ENCODE measurements at places on chromosomes 3 and 15.
A peak's percentile ranks its signal among the peaks of the same experiment; 100 is the strongest.

GRCh38 chr15:86630946-86631345 lies 551.3 kb downstream of the AGBL1 start:
- DNase-seq, result no peak

DNA sequence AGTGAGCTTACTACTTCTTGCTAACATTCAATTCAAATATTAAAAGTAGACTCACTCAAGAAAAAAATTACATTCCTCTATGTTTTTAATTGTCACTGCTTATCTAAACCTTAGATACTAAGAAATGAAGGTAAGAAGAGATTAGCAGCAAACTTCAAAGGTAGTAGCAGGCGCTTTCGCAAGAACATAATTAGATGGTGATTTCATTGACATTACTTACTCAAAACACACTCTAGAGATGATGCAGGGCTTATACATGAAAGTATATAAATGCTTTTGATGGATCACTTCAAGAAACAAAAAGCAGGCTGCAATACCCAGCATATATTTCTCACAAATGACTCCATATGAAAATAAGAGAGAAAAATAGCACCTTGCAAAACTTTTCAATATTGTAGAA lies 86.8 kb downstream of the FSIP1 start:
- DNase-seq, result no peak

DNA sequence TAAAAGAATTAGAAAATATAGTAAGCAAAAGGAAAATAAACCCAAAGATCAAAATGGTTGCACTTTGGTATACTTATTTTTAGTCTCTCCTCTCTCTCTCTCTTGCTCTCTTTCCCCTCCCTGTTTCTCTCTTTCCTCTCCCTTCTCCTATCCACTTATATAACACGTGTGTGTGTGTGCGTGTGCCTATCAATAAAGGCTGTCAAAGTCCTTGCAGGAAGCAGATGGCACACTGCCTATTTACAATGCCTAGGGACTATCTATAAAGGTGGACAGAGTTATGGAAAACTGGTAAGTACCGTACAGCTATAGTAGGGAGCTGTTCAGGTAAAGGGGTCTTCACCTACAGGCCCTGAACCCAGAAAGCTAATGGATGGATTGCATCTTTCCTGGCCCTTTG lies 161.6 kb downstream of the SQOR start:
- DNase-seq, result no peak

GRCh38 chr15:38882221-38882620 lies 317.6 kb upstream of the RASGRP1 start:
- no peak for DNase-seq

- DNase-seq, result no peak
Observed at GRCh38 chr3:61966200-61966599, 404.8 kb downstream of the PTPRG start.

DNA sequence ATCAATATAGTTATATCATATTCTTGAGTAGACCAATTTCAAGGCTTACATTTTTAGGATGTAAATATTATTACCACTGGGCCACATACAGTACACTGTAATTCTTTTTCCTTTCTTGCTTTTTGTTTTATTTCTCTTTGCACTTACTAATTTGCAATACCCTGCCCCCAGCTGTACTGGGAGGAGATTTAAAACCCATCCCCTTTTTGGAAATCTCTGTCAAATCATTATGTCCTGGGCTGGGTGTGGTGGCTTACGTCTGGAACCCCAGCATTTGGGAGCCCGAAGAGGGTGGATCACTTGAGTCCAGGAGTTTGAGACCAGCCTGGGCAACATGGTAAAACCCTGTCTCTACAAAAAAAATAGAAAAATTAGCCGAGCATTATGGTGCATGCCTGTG lies 16.2 kb downstream of the ZBTB11 start:
- no peak for DNase-seq

DNA sequence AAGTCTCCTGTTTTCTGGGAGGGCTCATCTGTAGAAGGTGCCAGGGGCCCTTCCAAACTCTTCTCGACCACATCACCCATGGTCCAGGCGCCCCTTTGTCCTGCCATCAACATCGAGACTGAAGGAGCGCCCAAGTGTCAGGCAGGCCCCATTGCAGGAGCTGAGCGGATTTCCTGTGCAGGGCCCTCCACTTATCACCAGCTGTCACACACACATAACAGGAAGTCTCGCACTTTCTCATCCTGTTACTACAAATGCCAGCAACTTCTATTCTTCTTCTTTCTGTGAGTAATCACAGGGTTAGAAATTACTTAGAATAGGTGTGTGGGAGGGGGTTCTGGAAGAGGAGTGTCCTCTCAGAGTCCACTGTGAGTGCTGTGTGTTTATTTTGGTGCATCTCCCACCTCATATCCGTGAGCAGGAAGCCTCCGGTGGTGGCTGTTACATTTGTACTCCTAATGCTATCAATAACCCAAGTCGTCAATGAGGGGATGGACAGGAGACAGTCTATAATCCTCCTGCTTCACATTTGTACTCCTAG lies at the start of gene KLHL6:
TSS of gene KLHL6 (minus strand) at position 166 of the 541 bp plus-strand sequence. CDS start at position 113, 53 bp downstream.
- DNase-seq, result no peak

DNA sequence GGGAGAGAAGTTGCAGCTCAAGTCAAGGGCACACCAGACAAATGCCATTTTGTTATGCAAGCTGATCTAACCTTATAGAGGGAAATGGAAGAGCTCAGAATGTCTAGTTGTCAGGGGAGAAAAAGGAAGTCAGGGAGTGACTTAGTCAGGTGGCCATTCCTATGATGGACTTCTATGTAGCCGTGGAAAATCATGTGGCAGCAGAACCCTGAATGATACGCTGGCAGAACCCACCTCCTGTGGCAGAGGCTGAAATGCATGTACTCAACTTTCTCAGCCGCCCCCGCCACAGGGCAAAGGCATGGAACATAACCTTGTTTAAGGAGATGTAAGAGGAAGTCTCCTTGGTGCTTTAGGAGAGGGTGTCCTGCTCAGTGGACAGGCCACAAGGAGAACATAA lies 37.7 kb upstream of the PARL start:
- no peak for DNase-seq

GRCh38 chr3:118984699-118985098 lies 49.9 kb downstream of the IGSF11 start:
- no peak for DNase-seq

- no peak for DNase-seq
Observed at GRCh38 chr3:11716573-11717290, 73.0 kb upstream of the VGLL4 start.

- no peak for DNase-seq
Observed at GRCh38 chr15:60035344-60035743, 31.2 kb downstream of the FOXB1 start.

DNA sequence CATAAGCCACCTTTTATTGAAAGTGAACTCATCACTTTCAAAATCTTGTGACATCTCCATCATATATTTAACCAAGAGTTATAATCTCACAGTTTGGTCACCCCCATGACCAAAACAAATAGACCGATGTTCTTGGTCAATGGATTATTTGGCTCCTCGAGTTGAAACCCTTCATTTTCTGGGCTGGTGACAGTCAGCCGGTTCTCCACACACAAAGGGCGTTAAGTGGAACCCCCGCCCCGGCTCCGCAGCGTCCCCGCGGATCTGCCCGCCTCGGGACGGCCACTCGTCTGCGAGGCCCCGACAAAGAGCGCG lies 772 bp downstream of the TSPAN3 start:
- no peak for DNase-seq

GRCh38 chr15:71413419-71413818 lies 298.1 kb downstream of the THSD4 start:
- DNase-seq, result no peak

- no peak for DNase-seq
Observed at GRCh38 chr15:94182883-94183282, 48.5 kb upstream of the MCTP2 start.

GRCh38 chr15:61146931-61147230 lies 82.2 kb downstream of the RORA start:
- DNase-seq, result no peak

DNA sequence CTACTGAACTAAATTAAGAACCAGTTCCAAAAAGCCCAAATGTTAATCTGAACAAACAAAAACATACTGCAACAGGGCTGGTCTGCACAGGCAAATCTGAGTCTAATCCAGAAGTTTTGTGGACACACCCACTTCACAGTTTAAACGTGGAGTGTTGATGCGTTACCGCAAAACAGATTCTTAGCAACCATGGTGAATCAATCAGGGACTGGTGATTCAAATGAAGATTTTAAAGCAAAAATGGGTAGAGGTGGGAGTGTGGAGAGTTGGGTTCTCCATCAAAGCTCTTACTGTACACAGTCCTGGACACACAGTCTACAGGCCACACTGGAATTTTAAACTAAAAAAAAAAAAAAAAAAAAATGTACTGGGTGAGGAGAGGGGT lies 5.2 kb downstream of the ANXA2 start:
- no peak for DNase-seq

- no peak for DNase-seq
Observed at GRCh38 chr15:49831206-49831965, 210.5 kb downstream of the DTWD1 start.

GRCh38 chr3:186217820-186218164 lies 108.9 kb upstream of the ETV5 start:
- no peak for DNase-seq

DNA sequence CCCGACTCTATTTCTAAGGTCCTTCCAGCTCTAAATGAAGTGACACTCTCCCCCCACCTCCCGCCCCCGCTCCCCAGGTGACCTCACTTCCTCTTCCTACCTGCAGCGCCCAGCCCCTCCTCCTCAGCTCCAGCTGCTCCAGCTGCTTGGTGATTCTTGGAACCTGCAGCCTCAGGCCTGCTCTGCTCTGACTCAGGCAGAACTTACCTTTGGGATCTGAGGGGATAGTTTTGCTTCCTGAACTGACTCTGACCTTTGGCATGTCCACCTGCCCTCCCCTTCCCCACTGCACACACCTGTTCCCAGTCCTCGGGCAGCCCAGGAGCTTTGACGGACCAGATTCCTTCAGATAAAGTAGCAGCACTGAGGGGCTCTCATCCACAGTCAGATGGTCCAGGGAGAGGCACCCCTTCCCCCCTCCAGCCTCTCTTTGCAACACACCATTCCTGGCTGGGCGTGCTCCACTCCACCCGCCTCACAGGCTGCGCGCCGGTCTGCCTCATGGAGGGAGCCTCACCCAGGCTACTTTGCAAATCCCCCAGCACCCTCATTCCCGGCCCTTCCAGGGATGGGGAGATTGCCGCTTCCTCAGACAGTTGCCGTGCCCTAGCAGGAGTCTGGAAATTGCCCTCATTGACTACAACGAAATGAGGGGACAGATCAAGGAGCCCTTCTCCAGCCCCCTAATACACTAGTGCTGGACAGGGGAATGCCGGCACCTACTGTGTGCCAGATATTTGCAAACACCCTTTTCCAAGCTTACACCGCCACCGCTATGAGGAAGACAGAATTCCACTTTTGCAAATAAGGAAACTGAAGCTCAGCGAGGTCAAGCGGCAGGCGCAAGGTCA lies 692 bp upstream of the C15orf39 start:
- DNase-seq, result peak; percentile 48

DNA sequence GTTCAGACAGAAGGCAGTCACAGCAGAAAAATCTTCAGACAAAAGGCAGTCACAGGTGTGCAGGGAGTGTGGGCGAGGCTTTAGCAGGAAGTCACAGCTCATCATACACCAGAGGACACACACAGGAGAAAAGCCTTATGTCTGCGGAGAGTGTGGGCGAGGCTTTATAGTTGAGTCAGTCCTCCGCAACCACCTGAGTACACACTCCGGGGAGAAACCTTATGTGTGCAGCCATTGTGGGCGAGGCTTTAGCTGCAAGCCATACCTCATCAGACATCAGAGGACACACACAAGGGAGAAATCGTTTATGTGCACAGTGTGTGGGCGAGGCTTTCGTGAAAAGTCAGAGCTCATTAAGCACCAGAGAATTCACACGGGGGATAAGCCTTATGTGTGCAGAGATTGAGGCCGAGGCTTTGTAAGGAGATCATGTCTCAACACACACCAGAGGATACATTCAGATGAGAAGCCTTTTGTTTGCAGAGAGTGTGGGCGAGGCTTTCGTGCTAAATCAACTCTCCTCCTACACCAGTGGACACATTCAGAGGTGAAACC lies 27.6 kb downstream of the ZNF589 start:
- no peak for DNase-seq

GRCh38 chr15:65904301-65904700 lies 35.0 kb downstream of the RAB11A start:
- DNase-seq, result no peak

DNA sequence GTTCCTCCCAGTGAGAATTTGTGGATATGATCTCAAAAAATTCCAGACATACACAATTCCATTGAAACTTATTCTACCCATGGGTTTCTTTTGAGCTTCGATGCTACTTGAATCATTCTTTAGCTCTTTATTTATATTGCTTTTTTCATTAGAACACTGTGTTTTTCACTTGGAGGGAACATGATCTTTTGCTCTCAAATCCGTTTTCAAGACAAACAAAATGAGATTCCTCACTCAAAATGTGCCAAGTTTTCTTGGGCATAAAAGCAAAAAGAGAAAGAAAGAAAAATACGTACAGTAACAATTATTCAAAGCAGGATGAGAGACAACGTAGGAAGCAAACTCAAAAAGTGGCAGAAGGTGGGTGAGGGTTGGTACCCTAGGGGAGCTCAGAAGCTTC lies 118.8 kb upstream of the PDZRN3 start:
- DNase-seq, result no peak

GRCh38 chr15:51341366-51342226 lies at the start of gene GLDN:
Gene GLDN (plus strand): TSS chr15:51341655. CDS start chr15:51341685, 30 bp downstream.
- DNase-seq, result no peak

DNA sequence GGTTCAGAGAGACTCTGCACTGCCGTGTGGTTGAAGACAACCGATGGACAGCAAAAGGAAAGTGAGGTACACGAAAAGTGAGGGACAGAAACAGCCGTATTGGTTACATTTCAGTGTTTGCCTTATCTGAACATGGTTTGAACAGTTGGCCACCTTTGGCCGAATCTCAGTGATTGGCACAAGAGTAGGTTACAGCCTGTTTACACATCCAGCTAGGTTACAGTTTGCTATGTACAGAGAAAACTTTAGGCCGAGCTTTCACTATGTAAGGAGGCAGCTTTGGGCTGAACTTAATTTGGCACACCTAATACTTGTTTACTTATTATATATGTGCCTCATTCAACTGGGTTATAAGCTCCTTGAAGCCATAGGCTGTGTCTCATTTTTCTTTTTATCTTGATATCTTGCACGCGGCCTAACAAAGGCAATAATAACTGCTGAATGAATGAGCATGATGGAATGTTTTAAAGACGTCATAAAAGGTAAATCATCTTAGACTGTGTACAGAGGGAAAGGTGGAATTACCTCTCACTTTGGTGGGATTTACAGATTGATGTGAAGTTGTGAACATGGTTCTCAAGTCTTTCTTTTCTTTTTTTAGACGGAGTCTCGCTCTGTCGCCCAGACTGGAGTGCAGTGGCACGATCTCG lies 17.2 kb upstream of the GREM1 start:
- no peak for DNase-seq

- no peak for DNase-seq
Observed at GRCh38 chr3:197487911-197488391, 67.8 kb downstream of the BDH1 start.

All from NCI-H1105 (cell line).